ENCODE measurements at places on chromosomes 1 and 21. TPM values are rescaled to one million over a fixed set of nuclear protein-coding genes. Genes with fewer than 3 reads are reported as not detected.
A peak's percentile ranks its signal among the peaks of the same experiment; 100 is the strongest.

GRCh38 chr1:76679534-76680152, 187.6 kb upstream of the ST6GALNAC5 start:
- no peaks in the 10 kb centered on the region for H3K36me3 ChIP-seq
- no peak overlapping the region for H3K4me3 ChIP-seq
- H3K27me3 ChIP-seq = no peaks in the 10 kb centered on the region

The TEX38 gene
- total RNA-seq = not detected

- H3K4me1 ChIP-seq = no peaks in the 10 kb centered on the region
- no peak overlapping the region for H3K27ac ChIP-seq
- no peaks in the 10 kb centered on the region for H3K36me3 ChIP-seq
- H3K4me3 ChIP-seq = no peak overlapping the region
These were observed 11.9 kb downstream of the XPR1 start for GRCh38 chr1:180643693-180644092.

DNA sequence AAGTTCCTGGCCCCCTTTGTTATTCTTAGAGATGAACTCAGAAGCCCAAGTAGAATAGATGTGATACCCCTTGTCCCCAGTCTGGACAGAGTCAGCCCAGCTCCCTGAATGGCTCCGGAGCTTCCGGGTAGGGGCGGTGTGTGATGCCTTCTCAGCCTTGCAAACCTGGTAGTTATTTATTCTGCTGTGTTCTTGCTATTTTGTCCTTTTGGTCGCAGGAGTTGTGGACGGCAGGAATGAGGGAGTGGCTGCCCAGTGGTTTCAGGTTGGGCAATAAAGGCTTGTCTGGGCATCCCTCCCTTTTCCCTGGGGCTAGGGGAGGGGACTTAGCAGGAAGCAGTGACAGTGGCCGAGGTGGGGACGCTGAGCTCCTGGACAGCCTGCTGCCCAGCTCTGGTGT, 2.8 kb downstream of the PTPRU start:
- H3K27me3 ChIP-seq = no peaks in the 10 kb centered on the region
- H3K4me3 ChIP-seq = no peak overlapping the region
- no peaks in the 10 kb centered on the region for H3K36me3 ChIP-seq
- no peak for DNase-seq
- peaks cover 21% of the 10 kb centered on the region for H3K4me1 ChIP-seq

The IPP gene
- 5.5 TPM for total RNA-seq

DNA sequence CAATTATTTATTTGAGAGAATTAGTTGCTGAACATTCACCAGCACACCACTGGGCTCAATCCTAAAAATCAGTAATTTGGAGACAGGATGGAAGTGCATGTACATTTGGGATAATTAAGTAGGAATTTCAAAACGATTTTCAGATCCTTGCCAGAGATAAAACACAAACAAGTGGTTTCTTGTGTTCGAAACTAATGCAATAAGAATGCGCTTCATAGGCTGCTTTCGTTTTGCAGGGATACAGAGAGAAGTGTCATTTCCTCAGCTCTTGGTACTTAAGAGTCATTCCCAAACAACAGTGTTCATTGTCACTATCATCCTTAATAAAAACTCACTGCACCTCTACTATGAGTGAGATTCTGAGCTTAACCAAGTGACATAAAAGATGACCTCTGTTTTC, 20.6 kb upstream of the USP24 start:
- no peaks in the 10 kb centered on the region for H3K27me3 ChIP-seq
- no peak overlapping the region for H3K4me3 ChIP-seq
- no peaks in the 10 kb centered on the region for H3K4me1 ChIP-seq
- DNase-seq = no peak

GRCh38 chr1:30611741-30612309, 111.6 kb downstream of the MATN1 start:
- H3K4me1 ChIP-seq = no peaks in the 10 kb centered on the region
- peak; percentile 9 for DNase-seq
- H3K4me3 ChIP-seq = no peak overlapping the region

The PCP4 gene
- not detected for total RNA-seq

The SMYD3 gene
- total RNA-seq = 6.3 TPM

The ADCY10 gene
- total RNA-seq = 5.8 TPM

GRCh38 chr1:15559189-15559810, 25.6 kb downstream of the AGMAT start:
- no peaks in the 10 kb centered on the region for H3K27me3 ChIP-seq
- no peaks in the 10 kb centered on the region for H3K36me3 ChIP-seq
- no peak overlapping the region for H3K4me3 ChIP-seq
- H3K4me1 ChIP-seq = no peaks in the 10 kb centered on the region
- peak overlapping the region; percentile 36 for H3K27ac ChIP-seq

The PLEKHM2 gene
- 21.8 TPM for total RNA-seq

- no peaks in the 10 kb centered on the region for H3K27me3 ChIP-seq
- no peaks in the 10 kb centered on the region for H3K4me1 ChIP-seq
- H3K27ac ChIP-seq = no peak overlapping the region
- DNase-seq = no peak
- H3K4me3 ChIP-seq = no peak overlapping the region
- no peaks in the 10 kb centered on the region for H3K36me3 ChIP-seq
These were observed 99.8 kb upstream of the ADGRL2 start for GRCh38 chr1:81700728-81701470.

The GUCA2B gene
- 2.9 TPM for total RNA-seq

DNA sequence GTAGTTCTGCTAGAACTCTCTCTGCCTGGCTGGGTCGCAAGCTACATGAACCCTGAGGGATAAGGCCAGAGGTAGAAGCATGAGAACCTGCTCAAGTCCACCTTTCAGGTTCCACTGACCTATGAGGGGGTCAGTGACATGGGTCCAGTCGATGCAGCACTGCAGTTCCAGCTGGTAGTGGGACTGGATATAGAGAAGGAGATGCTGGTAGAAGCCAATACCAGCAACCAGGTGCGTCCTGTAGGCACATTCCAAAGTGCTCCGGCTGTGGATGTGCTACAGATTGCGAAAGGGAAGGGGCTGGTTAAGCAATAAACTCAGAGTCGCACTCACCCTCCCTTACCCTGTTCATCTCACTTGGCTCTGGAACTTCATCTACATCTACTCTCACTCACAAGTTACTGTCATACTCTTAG, 5.7 kb downstream of the SMG5 start:
- no peak overlapping the region for H3K27ac ChIP-seq
- no peak overlapping the region for H3K4me3 ChIP-seq
- H3K27me3 ChIP-seq = no peaks in the 10 kb centered on the region
- peaks cover 43% of the 10 kb centered on the region for H3K36me3 ChIP-seq

The FYB2 gene
- total RNA-seq = 27.5 TPM

DNA sequence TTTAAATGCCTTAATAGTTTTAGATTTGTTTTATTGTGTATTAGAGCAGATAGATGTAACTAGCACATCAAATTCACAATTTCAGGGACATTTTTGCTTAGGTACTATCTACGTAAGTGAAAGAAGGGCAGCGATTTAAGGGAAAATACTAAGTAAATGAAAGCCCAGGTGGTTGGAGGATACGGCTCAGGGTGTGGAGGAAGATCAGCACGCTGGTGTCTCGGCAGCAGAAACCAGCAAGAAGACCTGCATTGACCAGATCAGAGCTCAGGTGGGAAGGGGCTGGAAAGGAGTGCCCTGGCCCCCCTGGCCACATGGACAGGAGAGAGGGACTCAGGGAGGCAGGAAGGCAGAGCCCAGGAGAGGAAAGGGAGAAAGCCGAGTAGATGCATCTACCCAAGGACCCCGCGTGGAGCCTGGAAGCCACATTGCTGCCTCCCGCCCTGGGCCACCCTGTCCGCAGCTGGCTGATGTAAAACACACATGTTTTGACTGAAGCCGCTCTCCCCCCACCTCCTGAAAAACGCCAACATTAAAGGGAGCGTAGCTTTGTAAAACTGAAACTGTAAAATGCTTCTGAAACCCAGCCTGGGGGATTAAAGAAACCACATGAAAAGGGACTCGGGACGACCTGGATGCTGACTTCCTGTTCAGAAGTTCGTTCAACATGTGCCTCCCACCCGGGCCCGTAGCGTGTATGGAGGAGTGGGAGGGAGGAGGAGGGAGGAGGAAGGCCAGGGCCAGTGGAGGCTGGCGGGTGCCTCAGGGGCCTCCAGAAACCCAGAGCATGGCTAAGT, 72.6 kb upstream of the TARDBP start:
- H3K4me1 ChIP-seq = no peaks in the 10 kb centered on the region
- H3K36me3 ChIP-seq = no peaks in the 10 kb centered on the region
- H3K27me3 ChIP-seq = no peaks in the 10 kb centered on the region
- no peak overlapping the region for H3K4me3 ChIP-seq

The UMODL1 gene
- total RNA-seq = 0.40 TPM

GRCh38 chr1:47693115-47693514, 255.3 kb downstream of the FOXD2 start:
- DNase-seq = peak; percentile 28
- H3K36me3 ChIP-seq = no peaks in the 10 kb centered on the region
- no peak overlapping the region for H3K4me3 ChIP-seq
- no peaks in the 10 kb centered on the region for H3K4me1 ChIP-seq

- H3K4me3 ChIP-seq = peak overlapping the region; percentile 42
- H3K27ac ChIP-seq = no peak overlapping the region
- H3K27me3 ChIP-seq = no peaks in the 10 kb centered on the region
These were observed 367.1 kb upstream of the ESRRG start for GRCh38 chr1:217090060-217090911.

- no peak overlapping the region for H3K4me3 ChIP-seq
- peaks cover 10% of the 10 kb centered on the region for H3K36me3 ChIP-seq
- no peaks in the 10 kb centered on the region for H3K4me1 ChIP-seq
- no peak for DNase-seq
- H3K27me3 ChIP-seq = no peaks in the 10 kb centered on the region
- H3K27ac ChIP-seq = no peak overlapping the region
These were observed 315.6 kb downstream of the NFIA start for GRCh38 chr1:61397935-61398334.

- no peak for DNase-seq
- H3K27me3 ChIP-seq = no peaks in the 10 kb centered on the region
- no peaks in the 10 kb centered on the region for H3K36me3 ChIP-seq
- no peak overlapping the region for H3K4me3 ChIP-seq
- no peak overlapping the region for H3K27ac ChIP-seq
These were observed 1.7 kb upstream of the C1orf116 start for GRCh38 chr1:207034208-207034607.

- H3K27ac ChIP-seq = no peak overlapping the region
- no peak for DNase-seq
- H3K27me3 ChIP-seq = no peaks in the 10 kb centered on the region
- no peaks in the 10 kb centered on the region for H3K4me1 ChIP-seq
- no peaks in the 10 kb centered on the region for H3K36me3 ChIP-seq
These were observed 15.1 kb upstream of the AIM2 start for GRCh38 chr1:159091607-159092031.

- H3K36me3 ChIP-seq = no peaks in the 10 kb centered on the region
- H3K4me1 ChIP-seq = peaks cover 5% of the 10 kb centered on the region
- no peak overlapping the region for H3K4me3 ChIP-seq
These were observed 1.3 kb upstream of the LAPTM5 start for GRCh38 chr1:30758785-30759380.
